ENCODE measurements at places on chromosomes 4 and X.
A peak's percentile ranks its signal among the peaks of the same experiment; 100 is the strongest.

GRCh38 chr4:135207531-135207930, 1005.9 kb upstream of the PABPC4L start:
- peak; percentile 11 for DNase-seq

DNA sequence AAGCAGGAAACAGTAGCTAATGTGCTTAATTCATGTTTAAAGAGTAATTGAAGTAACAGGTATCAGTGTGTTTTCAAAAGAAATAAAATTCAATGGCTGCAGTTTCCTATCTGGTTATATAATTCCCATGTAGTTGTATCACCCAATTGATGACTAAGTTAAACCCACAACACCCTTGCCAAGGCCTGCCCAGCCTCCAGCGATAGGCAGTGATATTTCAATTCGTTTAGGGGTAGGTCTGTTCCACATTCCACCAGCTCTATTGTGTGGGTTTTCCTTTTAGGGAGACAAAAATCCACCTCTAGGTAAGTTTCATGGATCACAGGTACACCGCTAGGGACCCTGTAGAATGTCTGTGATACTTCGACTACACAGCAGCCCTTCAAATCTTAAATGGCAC, 24.7 kb upstream of the MXRA5 start:
- no peak for DNase-seq

- peak; percentile 85 for DNase-seq
Measured at GRCh38 chr4:118684873-118685811, at the start of gene METTL14. METTL14 (plus strand) TSS chr4:118685392; CDS start chr4:118685535, 143 bp downstream.

GRCh38 chr4:43224559-43224958, 332.0 kb downstream of the GRXCR1 start:
- DNase-seq = no peak

- DNase-seq = peak; percentile 16
Measured at GRCh38 chrX:38206036-38206435, 14.6 kb downstream of the SRPX start.

- no peak for DNase-seq
Measured at GRCh38 chr4:165077034-165077578, 23.4 kb downstream of the TRIM75 start.

- DNase-seq = no peak
Measured at GRCh38 chr4:28490669-28491068, 1630.0 kb downstream of the STIM2 start.

DNA sequence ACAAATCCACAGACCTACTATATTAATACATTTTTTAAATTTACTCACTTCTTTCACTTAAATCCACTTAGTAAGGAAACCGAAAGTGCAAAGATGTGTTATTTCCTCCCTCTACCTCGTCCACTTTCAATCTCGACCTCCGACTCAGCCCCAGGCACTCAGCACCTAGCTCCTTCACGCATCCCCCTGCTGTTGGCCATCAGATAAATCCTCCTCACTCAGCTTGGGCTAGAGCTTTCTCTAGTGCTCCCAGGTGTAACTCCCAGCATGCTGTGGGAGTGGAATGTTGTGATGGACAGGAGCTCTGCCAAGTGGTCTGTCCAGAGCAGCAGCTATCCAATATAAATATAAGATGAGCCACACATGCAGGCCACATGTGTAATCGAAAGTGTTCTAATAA, 26.7 kb upstream of the TEC start:
- DNase-seq = no peak

- no peak for DNase-seq
Measured at GRCh38 chr4:166279261-166279660, 406.2 kb downstream of the TLL1 start.
